ENCODE measurements at places on chromosomes 7 and 10.
A peak's percentile ranks its signal among the peaks of the same experiment; 100 is the strongest.

DNA sequence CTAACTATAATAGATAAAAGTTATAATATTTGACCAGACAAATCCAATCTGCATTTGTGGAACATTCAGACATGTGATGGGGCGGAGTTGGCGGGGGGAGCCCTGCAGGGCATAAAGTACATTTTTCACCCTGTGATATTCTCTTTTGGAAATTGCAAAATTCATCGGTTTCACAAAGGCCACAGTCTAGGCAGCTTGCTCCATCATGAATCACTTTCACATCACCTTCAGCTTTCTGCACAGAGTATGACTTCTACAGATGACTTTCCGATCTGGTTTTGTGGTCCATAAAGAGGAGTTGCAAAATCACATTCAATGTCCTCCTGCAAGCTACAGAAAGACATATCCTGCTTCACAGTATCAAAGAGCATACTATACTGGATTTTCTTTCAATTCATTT is 51.4 kb upstream of the APBB1IP start:
- DNase-seq, result no peak

DNA sequence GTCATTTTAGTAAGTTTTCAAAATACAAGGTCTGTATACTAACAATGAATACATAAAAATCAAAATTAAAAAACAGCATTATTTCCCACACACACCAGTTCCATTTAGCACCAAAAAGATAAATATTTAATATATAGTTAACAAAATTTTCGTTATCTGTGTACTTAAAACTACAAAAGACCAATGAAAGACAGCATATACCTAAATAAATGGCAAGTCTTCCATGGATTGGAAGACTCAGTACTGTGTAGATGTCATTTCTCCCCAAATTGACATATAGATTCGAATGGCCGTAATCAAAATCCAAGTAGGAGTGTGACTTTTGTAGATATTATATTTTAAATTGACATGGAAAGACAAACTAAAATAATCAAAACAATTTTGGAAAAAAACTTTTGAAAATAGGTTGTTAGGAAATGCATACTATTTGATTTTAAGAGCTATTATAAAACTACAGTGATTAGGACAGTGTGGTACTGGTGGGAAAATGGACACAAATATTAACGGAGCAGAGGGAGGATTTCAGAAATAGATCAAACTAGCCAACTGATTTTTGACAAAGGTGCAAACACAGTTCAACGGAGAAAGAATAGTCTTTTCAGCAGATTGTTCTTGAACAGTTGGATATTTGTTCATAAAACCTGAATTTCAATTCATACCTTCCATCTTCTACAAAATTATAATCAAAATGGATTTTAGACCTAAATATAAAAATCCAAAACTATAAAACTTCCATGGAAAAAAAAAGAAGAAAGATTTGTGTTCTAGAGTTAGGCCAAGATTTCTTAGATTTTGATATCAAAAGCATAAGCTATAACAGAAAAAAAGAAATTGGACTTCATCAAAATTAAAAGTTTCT is 14.8 kb upstream of the KLF14 start:
- DNase-seq, result no peak

GRCh38 chr7:36986511-36986933 is 262.2 kb upstream of the AOAH start:
- DNase-seq, result peak; percentile 67

DNA sequence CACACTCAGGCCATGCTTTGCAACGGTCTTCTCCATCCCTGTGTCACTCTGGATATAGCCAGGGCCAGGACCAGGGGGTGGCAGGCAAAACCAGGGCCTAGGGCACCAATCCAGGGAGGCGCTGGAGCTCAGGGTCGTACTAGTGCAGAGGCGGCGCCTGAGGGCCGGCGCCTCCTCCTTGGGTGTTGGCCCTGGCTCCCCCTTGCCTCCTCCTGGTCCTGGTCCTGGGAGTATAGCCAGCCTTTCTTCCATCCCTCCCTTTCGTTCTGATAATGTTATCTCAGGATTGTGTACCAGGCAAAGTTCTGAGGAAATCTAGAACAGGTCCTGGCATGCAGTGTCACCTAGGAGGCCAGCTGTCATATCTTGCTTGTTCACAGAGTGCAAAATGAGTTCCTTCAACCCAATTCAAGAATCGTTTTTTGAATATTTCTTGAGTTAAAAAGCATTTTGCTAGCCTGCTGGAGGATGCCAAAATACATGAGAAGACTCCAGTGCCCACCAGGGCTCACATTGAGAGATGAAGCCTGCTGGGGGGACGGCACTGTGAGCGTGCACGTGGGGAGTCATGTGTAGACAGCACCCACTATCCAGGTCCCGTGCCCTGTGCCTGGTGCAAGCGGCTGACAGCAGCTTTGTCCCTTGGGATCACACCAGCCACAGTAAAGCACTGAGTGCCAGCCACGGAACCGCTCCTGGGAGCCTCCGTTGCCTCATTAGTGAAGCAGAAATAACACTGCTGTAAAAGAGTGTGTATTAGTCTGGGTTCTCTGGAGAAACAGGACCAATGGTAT is 106.9 kb upstream of the C7orf33 start:
- no peak for DNase-seq

DNA sequence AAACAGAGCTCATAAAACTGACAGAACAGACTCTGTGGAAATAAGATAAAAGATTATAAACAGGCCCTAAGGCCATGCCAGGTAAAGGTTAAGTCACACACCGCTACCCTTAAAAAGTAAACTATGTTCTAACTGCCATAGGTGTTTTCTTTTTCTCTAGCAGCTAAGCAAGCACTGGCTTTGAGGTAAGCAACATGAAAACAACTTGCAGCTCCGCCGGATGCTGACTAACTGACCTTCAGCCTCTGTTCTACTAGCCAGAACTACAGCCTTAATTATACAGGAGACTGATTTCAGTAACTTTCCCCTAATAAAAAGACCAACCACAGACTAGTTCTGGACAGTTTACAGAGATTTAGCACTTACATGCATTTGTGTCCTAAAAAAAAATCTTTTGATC is 708.3 kb downstream of the CCSER2 start:
- DNase-seq, result no peak

DNA sequence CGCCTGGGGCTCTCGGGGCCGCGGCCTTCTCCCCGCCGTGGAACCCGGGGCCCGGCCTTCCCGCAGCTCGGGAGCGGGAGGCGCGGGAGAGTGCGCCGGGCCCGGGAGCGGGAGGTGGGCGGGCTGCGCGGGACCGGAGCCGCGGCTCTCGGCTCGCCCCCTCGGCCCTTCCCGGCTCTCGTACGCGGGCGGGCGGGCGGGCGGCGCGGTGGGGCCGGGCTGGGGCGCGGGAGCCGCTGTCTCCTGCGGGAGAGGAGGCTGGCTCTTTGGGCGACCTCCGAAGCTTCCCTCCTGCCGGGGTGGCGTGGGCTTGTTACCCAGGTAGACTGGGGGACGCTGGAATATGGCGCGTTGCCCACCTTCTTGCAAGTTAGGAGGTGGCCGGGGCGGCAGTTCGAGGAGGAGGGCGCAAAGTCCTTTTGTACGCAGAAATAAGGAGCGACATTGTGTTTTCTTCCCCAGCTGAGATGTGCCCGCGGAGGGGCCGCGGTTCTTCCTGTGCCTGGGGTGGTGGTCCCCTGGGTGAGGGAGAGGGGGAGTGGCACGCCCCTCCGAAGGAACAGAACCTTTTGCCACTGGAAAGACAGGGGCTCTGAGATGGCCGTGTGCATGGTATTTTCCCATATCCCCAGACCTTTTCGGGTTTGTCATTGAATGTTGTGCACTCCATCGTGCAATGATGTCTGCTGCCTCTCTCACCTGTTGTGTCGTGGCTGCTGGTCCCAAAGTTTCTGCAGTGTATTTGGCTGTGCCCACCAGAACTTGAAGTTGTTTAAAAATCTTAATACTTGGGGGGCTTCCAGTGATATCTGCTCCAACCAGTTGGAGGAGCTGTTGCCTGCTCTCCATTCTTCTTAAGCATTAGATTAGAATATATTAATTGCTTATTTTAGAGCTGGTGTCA is 844 bp downstream of the NRF1 start:
- DNase-seq, result peak; percentile 41

DNA sequence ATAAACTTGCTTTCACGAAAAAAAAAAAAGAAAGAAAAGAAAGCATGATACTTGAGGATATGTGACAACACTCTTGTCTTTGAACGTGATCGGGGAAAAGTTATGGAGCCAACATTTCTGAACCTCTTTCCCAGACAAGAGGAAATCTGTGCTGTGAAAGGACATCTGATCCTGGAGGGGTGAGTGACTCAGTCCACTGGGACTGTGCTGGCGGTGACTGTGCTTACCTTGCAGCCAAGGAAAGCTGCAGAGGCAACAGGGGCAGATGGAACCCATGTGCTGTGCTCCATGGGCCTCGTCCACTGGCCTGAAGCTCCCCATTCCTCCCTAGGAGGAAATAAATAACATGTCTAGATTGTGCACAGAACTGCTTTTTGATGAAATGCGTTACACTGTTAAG is 116.5 kb upstream of the RAB11FIP2 start:
- no peak for DNase-seq

- no peak for DNase-seq
Measured at GRCh38 chr7:141158561-141158960, 84.7 kb downstream of the TMEM178B start.

DNA sequence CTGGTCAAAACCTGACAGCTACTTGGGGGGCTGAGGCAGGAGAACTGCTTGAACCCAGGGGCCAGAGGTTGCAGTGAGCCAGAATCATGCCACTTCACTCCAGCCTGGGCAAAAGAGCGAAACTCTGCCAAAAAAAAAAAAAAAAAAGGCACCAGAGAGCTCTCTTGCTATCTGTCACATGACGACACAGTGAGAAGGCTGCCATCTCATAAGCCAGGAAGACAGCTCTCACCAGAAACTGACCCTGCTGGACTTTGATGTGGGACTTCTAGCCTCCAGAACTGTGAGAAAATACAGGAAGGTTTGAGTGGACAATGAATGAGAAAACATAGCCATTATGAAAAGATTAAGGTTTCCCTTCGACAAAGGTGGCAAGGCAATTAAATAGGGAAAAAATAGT is 51.1 kb upstream of the KCNIP2 start:
- DNase-seq, result no peak

DNA sequence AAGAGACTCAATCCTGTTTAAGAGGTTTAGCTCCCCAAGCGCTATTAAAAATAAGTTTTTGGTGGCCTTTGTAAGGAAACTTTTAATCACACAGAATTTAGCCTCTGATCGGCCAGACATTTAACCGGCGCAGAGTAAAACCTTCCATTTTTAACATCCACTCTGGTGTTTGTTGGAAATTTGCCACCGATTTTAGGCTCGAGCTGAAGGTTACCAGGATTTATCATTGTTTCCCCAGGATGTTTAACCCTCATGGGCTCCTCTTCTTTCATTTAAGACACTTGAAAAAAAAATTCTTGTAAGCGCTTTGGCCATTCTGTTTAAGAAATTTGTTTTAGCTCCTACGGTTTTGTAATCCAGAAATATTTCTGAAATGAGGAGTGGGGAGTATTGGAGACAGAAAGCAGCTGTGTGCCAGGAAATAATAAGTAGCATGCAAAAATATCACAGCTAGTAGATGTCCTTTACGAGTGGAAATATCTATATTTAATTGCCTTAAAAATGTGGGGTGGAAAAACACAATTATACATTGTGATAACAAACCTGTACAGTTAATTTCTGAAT is 3.4 kb downstream of the NEUROD6 start:
- no peak for DNase-seq

- DNase-seq, result no peak
Measured at GRCh38 chr7:150942001-150942590, 36.0 kb downstream of the KCNH2 start.

- DNase-seq, result no peak
Measured at GRCh38 chr10:73931767-73932619, 21.1 kb downstream of the PLAU start.

GRCh38 chr10:113420057-113420732 is 132.7 kb upstream of the HABP2 start:
- no peak for DNase-seq

GRCh38 chr10:110007161-110007700 is 553 bp upstream of the ADD3 start:
- no peak for DNase-seq

DNA sequence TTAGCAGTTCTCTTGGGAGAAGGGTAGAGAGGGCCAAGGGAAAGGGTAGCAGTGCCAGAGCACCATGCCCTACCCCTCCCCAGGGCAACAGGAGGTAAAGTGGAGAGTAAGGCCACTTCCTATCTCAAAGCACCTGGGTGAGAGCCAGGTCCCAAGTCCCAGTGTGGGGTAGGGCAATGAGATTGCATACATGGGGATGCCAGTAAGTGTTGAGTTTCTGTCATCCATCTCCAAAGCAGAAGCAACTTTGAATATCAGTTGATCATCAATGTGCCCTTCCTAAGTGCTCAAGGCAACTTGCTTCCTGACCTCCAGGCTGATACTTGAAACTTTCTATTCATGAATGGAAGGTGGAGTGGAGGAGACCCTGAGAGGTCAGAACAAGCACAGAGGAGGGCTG is 2.2 kb upstream of the CAMK2G start:
- no peak for DNase-seq

GRCh38 chr7:33109005-33109757 is at the start of gene RP9:
Gene RP9 (minus strand): TSS chr7:33109404. CDS start chr7:33109372, 32 bp downstream.
- peak; percentile 70 for DNase-seq

GRCh38 chr7:12638851-12639456 is 48.5 kb upstream of the ARL4A start:
- DNase-seq, result no peak

DNA sequence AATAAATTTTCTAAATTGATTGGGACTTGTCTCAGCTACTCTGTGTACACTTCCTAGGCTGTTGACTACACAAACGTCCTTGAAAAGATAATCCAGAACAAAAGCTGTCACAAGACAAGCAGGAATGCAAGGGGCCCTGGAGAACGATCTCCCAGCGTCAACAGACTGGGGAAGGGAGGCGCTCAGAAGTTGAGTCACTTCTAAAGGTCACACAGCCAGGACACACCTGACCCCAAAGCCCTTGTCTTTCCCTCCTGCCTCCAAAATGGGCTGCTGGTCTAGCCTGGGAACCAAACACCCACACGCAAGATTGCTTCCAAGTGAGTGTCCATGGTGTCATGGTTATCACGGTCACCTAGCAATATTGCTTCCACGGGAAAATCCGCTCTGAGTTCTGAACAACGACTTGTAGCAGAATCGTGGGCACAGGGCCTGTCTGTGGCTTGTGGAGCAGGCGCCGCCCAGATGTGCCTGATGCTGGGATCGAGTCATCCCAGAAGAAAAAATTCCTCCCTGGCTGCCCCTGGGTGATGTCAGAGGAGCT is 49.8 kb downstream of the SPOCK2 start:
- no peak for DNase-seq

Measured in head of caudate nucleus (tissue), 42 donors.